ENCODE measurements at places on chromosomes 4 and X.

GRCh38 chr4:152278505-152279233, 257.2 kb downstream of the FBXW7 start:
- no peak for DNase-seq

GRCh38 chrX:130173190-130173895, 1.6 kb downstream of the RAB33A start:
- DNase-seq, result no peak

- DNase-seq, result no peak
Measured at GRCh38 chrX:19886883-19887531, 393 bp downstream of the SH3KBP1 start.

- DNase-seq, result no peak
Measured at GRCh38 chr4:69124941-69125340, 28.7 kb downstream of the UGT2B7 start.

DNA sequence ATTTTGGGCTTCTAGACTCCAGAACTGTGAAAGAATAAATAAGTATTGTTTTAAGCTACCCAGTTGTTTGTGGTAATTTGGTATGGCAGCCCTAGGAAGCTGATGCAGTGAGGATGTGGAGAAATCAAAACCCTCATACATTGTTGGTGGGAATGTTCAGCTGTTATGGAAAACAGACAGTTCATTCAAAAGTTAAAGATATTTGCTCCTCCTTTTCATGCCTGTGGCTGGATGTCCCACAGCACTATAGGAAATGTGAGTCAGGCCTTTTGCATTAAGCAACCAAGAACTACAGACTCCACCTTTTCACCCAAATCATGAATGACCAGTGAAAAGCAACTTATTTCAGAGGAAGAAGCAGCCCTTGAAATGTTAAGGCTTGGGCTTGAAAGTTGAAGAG, 6.7 kb downstream of the BBS12 start:
- no peak for DNase-seq

DNA sequence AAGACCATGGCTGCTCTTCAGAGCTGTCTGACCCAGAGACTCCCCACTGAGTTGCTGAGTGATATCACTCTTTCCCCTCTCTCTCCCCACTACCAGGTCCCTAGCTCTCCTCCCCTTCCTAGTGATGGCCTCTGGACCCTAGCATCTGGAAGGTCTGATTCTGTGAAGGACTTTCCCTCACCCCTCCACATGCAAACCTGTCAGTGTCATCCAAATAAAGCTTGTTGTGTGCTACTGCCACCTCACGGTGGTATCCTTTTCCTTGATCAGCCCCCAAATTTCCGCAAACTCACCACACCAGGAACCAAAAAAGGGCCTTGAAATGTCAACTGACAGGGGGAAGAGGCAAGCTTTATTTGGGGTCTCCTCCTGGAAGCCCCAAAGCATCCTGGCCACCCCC, 500.2 kb downstream of the IDS start:
- no peak for DNase-seq

DNA sequence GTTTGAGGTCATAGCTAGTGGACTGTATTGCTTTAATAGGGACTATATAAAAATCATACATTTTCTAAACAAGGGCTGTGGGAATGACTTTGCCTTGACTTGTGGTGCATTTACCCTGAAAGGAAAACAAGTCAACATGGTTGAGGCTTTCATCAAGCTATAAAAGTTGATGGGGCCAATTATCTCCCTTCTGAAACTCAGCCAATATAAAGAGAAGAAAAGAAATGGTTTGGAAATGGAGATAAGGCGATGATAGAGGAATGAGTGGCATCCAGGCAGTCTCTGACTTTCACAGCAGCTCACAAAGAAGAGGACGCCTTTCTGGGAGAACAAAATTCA, 118.7 kb downstream of the SMARCA1 start:
- no peak for DNase-seq

GRCh38 chr4:183888564-183888963, 16.5 kb upstream of the STOX2 start:
- no peak for DNase-seq

GRCh38 chr4:80294206-80294605, 27.7 kb downstream of the FGF5 start:
- no peak for DNase-seq

DNA sequence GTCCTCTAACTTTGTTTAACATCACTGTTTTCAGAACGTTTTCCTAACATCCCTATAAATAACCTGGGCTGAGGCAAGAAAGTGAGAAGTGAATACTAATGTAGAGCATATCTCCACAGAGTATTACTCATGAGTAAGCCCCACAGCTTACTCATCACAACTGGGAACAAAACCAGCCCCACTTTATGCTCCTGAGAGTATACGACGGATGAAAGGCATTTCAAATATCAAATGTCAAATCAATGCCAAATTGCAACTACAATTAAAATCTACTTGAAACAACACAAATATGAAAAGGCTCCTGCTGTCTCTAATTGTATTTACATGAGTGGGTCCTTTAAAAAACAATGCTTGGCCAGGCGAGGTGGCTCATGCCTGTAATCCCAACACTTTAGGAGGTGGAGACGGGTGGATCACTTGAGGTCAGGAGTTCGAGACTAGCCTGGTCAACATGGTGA, 41.2 kb downstream of the SH3RF1 start:
- no peak for DNase-seq

- DNase-seq, result no peak
Measured at GRCh38 chr4:19187096-19187495, 1064.6 kb upstream of the SLIT2 start.

DNA sequence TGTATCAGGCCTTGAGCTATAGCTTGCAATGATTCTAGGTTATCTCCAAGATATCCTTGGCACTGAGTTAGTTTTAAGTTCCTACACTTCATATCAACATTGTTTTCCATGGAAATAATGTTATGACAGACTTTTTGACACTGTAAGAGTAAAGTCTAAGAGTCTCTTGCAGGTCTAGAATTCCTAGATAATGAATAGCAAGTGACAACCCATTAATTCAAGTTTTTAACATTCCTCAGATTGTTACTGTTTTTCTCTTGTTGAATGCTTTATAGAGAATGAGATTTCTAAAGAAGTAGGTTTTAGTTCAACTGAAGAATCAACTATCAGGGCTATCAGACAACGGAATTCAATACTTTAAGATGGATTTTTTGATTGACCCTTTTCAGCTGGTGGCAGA, 276.1 kb downstream of the PPP3CA start:
- DNase-seq, result no peak

DNA sequence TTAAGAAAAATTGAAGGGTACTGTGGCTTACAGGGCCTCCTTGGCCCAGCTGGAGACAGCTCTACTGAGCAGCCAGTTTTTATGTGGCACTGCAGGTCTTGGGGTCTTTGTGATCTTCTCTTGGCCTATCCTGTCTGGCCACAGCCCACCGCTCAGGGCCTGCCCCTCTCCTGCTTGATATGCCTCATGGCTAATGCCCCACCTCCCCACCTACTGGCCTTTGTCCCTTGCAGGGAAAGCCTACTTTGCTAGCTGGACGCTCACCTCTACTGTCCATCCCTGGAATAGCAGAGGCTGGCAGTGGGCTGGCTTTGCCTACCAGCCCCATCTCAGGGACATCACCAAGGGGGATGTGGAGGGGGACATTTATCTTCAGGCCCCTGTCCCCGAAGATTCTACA, 134.1 kb downstream of the PJA1 start:
- no peak for DNase-seq

GRCh38 chr4:37073226-37073840, 171.2 kb upstream of the NWD2 start:
- DNase-seq, result no peak

DNA sequence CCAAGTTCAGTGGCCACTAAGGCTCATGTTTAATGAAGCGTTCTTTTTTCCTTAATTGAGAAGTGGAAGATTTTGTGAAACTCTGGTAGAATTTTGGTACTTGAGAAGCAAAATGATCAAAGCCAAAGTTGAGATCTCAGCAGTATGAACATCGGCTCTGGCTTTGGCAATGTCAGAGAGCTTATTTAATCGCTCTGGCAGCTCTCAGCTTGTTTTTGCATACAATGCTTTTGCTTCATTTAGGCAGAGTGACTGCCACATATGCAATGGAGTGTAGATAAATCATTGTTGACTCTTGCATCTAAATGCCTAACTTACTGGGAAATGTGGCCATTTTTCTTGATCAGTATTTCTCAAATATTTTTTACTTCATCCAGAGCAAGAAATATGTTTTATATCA, 135.7 kb downstream of the AASDH start:
- no peak for DNase-seq

GRCh38 chr4:153274967-153275366, 69.5 kb upstream of the MND1 start:
- no peak for DNase-seq

DNA sequence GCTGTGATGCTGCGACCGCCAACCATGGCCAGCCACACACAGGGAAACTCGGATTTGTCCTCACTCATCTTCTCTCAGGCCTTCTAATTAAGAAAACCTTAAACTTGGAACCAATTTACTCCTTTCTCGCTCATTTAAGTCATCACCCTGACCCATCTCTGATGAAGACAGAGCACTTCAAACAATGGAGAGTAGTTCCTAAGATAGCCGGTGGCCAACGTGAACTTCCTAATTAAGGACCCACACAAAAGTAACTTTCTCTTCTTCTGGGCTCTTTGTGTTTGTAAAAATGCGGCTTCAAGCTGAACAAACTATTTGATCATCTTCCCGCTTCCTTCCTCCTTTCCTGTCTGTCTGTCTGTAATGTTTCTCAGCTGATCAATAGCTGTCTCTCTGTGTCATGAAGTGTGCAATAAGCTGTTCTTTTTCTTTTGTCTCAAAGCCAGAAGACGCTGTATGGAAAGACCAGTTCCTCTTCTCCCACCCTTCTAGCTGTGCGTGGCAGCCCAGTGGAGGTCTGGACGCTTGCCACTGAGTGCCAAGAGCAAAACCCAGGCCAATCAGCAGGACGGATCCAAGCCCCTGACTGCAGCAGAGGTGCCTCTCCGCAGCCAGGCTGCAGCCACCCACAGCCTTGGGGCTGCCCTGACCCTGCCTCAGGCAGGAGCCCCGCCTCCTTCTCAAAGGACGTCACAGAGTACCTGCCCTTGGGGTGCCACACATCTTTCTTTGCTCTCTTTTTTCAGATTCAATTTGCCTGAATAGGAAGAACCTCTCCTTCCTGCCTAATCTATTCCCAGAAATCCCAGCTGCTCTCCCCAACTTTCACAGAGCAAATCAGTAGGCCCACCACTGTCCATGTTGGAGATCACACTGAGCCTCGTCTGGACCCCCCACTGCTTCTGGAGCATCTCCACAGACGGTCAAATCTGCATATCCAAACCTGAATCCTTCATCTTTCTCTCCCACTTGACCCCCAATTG, 59.3 kb downstream of the MAML3 start:
- peak; percentile 39 for DNase-seq

DNA sequence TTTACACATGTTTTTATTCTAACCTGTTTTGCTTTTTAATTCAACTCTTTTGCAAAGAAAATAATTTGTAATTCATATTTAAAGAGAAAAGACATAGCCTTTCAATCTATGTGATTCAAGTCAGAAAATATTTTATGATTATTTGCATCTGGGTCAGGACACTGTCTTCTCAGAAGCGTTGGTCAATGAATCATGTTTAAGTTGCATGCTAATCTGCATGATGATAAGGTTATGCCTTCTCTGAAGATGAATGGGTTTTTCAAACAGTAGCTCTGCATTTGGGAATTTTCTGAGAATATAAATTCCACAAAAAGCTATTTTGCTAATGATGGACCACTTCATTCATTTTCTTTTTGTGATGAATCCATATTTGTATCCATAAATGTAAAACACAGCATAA, 282.5 kb downstream of the TMA16 start:
- no peak for DNase-seq

GRCh38 chr4:26412381-26413372, 77.6 kb downstream of the CCKAR start:
- no peak for DNase-seq

DNA sequence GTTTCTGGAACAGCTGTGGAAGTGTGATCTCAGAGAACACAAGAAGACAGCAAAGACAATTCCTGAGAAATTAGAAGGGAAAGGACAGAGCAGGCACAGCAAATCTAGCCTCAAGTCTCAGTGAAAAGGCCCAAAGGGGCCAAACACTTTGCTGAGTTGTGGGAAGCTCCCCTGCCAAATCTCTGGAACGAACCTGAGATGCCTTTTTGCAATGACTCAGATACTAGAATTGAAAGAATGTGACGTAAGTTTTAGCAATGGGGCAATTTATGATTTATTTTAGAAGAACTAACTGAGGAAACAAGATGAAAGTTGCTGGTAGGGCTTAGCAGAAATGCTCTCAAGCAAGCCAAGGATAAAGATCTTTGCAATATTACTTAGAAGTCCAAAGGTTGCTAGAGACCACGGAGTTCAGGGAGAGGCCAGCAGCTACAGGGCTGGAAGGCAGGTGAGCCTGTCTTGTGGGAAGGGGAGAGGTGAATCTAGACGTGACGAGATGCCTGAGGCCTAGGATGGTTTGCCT, 92.8 kb downstream of the AMELX start:
- no peak for DNase-seq

- DNase-seq, result no peak
Measured at GRCh38 chrX:10110316-10110935, 46.3 kb upstream of the CLCN4 start.

DNA sequence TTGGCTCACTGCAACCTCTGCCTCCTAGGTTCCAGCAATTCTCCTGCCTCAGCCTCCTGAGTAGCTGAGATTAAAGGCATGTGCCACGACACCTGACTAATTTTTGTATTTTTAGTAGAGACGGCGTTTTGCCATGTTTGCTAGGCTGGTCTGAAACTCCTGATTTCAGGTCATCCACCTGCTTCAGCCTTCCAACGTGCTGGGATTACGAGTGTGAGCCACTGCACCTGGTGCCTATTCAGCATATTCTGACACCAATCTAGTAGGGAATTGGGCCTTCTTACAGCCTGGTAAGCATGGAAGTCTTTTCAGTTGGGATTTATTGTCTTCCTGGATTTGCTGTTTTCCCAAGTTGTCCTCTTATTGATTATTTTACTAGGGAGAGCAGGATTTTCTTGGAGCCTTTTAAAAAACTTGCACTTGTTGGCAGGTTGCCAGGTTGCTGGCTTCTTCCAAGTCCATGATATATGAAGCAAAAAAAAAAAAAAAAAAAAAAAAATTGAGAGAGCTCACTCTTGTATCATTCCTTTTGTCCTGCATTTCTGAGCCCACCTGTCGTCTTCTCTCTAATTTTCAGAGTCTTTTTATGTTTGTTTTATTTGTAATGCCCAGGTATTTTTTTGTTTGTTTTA, 43.7 kb downstream of the TMPRSS11E start:
- no peak for DNase-seq

- no peak for DNase-seq
Measured at GRCh38 chr4:38670939-38671591, 7.1 kb downstream of the KLF3 start.

GRCh38 chrX:84634201-84634782, 132.0 kb upstream of the HDX start:
- no peak for DNase-seq

DNA sequence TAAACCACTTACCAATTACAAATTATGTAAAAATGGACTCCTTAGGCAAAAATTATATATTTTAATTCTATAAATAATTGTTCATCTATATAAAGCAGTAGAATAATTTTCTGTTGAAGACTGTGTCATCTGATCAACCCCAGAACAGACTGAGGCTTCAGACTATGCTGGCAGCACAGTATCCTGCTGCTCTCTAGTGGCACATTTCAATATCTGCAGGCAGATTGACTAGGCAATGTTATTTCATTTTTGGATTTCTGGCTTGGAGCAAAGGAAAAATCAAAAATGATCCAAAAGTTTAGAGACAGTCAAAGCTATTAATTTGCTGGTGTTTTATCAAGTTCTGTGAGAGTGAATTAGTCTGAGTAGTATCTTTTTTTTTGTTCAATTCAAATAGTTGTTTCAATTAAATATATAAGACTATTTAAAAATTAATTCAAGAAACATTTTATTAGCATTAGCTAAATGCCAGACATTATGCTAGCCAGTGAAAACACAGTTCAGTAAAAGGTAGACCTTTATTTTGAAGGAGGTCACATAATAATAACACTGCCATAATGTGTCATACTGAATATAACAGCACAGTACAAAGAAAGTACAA, 21.3 kb upstream of the SULT1E1 start:
- DNase-seq, result no peak

Measured in nucleus accumbens (tissue), 56 donors.